Fibroblast of skin of left biceps (primary cell): ENCODE measurements at places on chromosomes 1 and 21.

- no peak for DNase-seq
Observed at GRCh38 chr1:222631611-222632208, 13.8 kb downstream of the MIA3 start.

DNA sequence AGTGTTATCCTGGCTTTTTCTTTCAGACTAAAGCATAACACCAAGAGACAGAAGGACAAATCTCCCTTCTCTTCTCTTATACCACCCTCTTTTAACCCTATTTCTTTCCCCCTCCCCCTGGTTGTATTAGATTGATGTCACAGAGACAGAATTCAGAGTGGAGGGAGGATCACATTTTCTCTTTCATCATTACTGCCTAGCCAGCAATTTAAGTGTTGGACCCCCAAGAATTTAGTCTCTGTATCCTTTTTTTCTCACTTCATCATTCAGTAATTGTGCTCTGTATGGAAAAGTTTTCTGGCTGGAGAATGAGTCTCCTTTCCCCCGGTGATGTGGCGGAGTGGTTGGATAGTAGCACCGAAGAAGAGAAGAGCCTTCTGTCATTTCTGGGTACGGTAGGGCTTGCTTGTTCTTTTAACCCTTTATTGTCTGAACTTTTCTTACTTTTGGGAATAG, 124.8 kb downstream of the CLEC20A start:
- DNase-seq: no peak

DNA sequence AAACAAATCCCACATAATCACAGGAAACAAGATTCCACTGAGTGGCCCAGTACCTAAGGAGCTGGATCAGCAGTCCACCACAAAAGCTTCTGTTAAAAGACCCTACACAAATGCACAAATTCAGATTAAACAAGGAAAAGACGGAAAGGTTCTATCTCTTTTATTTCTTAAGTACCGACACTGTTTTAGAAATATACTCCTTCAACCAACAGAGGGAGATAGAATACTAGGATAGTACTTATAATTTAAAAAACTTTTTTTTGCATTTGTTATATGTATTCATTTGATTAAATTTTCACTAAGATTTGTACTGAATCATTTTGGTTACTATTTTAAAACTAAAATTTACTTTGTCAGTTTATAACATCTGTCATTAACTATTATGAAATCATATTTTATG, 12.5 kb downstream of the CDC7 start:
- DNase-seq: no peak

DNA sequence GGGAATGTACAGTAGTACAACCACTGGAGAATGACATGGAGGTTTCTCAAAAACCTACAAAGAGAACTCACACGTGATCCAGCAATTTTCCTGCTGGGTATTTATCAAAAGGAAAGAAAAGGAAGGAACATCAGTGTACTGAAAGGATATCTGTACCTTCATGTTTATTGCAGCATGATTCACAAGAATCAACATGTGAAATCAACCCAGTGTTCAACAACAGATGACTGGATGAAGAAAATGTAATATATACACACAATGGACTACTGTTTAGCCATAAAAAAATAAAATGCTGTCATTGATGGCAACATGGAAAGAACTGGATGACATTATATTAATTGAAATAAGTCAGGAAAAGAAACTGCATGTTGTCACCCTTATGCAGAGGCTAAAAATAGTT, 19.0 kb upstream of the CYP4A11 start:
- DNase-seq: no peak

DNA sequence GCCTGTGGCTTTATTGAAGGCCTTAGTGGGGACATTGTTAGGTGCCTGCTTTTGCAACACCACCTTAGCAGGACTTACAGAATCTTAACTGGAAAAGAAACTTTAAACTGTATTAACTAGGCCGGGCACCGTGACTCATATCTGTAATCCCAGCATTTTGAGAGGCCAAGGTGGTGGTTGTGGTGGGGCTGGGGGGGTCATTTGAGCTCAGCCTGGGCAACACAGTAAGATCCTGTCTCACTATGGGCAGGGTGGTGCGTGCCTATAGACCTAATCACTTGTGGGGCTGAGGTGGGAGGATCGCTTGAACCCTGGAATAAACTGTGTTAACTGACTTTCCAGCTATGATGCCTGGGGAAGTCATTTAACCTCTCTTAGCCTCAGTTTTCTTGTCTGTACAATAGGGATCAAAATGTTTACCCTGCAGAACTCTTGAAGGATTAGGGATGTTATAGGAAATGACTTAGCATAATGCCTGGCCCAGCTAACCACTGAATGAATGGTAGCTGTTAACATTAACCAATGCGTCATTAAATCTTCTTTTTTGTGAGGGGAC, 39.5 kb downstream of the IER5 start:
- DNase-seq: no peak

DNA sequence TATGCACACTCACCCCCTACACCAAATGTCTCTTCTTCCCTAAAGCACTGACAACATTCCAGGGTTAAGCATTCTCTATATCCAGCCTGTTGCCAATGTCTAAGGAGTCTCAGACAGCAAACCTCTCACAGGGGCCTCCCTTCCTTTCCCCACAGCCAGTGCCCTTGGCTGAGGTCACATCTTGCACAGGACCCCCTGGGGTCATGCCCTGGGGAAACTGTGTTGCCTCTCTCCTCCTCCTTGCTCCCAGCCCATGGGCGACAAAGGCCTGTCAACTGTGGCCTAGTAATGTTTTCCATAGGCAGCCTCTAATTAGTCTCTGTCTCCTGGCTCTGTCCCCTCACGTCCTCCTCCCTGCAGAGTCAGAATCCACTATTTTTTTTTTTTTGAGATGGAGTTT, 54.6 kb downstream of the NENF start:
- DNase-seq: no peak

DNA sequence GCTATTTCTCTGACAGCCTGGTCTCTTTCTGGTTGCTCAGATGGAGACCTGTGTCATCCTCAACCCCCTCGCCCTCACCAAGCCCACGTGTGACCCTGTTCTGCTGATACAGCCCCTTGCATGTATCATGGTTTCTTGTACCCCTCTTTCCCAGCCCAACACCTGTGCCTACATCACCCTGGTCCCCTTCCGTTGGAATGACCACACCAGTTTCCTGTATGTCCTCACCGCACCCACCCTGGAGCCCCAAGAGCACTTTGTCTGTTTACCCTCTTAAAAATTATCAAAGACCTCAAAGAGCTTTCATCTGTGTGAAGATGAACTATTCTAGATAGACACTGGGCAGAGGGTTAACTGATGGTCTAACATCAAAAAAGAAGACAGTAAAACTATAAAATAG, 179.5 kb downstream of the GALNT2 start:
- DNase-seq: no peak

DNA sequence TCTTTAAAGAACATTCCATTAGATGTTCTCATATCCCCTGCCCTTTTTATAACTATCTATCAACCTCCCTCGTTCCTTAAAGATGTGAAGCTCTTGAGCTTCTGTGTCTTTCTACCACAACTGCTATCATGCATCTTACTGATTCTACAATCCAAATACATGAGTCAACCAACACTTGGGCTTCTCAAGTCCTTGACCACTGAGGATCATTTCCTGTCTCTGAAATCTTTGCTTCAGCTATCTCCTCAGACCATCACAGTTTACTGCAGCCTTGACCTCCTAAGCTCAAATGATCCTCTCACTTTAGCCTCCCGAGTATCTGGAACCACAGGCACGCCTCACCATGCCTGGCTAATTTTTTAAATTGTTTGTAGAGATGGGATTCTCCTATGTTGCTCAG, 75.2 kb downstream of the FMO4 start:
- no peak for DNase-seq

DNA sequence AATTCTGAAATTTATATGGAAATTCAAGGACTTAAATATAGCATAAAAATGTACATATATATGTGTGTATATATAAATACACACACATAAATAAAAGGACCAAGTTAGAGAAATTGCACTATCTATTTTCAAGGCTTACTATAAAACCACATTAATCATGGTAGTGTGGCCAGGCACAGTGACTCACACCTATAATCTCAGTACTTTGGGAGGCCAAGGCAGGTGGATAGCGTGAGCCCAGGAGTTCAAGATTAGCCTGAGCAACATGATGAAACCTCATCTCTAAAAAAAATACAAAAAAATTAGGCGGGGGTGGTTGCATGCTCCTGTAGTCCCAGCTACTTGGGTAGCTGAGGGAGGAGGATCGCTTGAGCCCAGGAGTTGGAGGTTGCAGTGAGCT, 171.4 kb upstream of the GORAB start:
- DNase-seq: no peak

- DNase-seq: no peak
Observed at GRCh38 chr1:111653709-111654108, 34.1 kb downstream of the RAP1A start.

DNA sequence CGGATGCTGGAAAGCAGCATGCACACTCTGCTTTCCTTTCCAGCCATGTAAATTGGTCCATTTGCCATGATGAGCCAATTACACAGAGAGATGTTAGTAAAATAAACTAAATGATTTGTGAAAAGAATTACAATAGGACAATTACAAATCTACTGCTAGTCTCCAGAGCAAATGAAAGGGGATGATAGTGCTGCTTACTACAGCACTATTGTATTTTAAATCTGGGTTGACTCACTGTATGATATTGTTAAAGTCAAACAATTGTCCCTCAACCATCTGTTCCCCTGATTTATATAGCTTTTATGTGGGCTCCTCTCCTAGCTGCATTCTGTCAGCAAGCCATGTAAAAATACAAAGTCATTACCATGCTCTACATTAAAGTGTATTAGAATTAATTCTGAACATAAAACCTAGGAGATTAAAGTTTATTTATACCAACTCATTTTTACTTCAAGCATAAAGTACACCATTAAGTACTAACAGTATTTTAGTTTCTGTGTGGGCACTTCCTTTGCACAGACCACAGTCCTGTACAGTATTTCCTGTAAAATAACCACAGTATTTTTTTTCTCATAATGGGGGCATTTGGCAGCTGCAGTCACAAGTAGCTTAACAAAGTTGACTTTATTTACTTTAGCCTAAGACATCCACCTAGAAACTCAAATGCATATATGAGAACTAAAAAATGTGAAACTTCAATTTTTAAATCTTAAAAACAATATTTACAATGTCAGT, 135.8 kb downstream of the VAV3 start:
- DNase-seq: no peak

DNA sequence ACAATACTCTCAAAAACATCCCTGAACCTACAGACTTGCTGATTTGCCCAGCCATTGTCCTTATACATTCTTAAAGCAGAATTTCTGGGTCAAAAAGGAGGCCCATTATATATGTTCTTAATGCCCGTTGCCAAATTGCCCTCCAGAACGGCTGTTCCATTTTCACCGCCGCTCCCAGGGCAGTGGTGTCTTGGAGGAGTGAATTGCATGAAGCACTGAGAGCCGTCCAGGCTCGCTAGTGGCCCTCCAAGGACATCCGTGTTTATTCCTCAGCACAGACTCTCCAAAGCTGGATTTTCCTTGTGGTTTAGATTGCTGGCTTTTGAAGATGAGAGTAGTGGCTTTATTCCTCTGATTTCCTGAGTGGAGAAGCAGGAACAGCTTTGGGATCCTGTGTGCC, 68.8 kb downstream of the FHAD1 start:
- DNase-seq: no peak

DNA sequence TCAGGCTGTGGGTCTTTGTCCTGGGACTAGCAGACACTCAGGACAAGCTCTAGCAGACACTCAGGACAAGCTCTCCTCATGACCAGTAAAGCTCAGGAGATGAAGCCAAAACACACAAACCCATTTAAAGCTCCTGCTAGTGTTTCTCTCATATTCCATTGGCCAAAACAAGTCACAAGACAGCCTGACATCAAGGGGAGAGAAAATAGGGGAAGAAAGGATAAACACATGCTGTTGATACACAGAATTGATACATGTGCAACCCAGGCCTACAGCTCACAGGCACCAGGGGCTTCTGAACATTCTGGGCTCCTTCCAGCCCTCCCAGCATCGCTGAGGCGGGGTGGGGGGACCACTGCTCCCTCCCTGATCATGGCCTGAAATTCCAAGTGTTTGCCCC, 35.3 kb downstream of the ATF3 start:
- DNase-seq: no peak

- no peak for DNase-seq
Observed at GRCh38 chr1:89605692-89606091, 27.2 kb upstream of the LRRC8C start.

- DNase-seq: no peak
Observed at GRCh38 chr1:220313576-220313975, 41.3 kb upstream of the RAB3GAP2 start.

DNA sequence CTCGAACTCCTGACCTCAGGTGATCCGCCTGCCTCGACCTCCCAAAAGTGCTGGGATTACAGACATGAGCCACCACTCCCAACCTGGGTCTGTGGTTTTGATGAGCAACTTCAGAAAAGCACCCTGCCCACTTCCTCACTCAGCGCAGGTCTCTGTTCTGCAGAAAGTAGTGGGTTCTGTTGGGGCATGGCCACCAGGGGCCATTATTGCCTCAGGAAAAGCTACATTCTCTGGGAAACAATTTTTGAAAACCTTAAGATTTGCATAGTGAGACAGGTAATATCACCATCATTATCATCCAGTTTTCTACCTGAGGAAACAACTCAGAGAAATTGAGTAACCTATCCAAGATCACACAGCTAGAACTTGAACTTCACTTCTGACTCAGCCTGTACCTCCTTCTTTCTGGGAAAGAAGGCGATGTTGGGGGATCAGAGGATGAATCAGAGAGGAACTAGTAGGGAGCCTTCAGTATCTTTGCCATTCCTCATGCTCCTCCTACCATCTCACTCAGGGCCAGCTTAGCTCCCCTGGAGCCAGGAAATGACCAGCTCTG, 7.1 kb upstream of the NES start:
- DNase-seq: no peak

- DNase-seq: no peak
Observed at GRCh38 chr1:155040358-155041093, 6.9 kb downstream of the DCST1 start.

- DNase-seq: no peak
Observed at GRCh38 chr1:3283849-3284248, 170.6 kb upstream of the ARHGEF16 start.

- no peak for DNase-seq
Observed at GRCh38 chr1:68140536-68140935, 90.1 kb upstream of the DIRAS3 start.
